ENCODE measurements at places on chromosomes 1 and 21.

DNA sequence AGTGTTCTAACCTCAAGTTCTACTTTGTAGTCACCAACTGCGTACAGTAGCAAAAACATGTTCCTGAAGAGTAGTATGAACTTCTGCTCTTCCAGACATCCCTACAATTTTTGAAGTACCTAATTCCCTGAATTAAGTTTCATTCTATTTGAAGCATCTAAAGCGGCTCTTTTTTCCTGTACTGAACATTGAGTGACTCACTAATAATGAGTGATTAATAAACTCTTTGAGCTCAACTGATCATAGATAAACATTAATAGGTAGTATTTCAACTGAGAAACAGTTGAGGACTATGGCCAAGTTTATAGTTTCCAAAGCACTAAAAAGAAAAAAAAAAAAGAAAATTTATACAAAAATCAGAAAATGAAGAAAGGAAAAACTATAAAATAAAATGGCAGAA is 683.1 kb downstream of the LTN1 start:
- no peak for DNase-seq

- DNase-seq: peak; percentile 15
Measured at GRCh38 chr1:10074059-10074851, 41.5 kb downstream of the UBE4B start.

DNA sequence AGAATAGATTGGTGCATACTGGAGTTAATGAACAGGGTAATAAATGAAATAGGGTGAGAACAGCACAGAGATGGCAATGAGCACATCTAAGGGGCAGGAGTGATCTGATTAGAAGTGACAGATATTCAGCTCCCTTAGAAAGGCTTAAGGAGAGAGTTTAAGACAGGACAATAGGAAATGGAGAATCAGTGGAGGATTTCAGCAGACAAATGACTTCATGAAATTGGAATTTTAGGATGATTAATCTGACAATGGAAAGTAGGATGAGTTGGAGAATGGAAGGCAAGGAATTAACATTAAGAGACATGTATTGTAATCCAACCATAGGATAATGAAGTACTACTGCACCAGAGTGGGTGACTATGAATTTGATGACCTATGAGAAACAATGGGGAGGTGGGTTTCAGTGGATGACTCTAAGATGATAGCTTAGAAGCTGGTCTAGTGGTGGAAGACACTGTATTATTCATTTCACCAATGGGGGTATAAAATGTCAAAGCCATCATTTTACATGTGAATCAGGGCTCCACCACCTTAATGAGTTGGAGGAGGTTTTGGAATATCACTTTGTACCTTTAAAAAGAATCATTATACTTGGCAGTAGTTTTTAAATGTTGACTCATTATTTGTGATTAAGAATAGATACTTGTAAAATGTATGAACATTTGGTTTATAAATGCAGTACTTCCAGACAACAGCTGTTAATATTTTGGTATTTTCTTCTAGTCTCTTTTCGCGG is 139.1 kb downstream of the PLA2G4A start:
- no peak for DNase-seq

GRCh38 chr1:31715873-31716220 is 12.0 kb upstream of the COL16A1 start:
- DNase-seq: no peak

DNA sequence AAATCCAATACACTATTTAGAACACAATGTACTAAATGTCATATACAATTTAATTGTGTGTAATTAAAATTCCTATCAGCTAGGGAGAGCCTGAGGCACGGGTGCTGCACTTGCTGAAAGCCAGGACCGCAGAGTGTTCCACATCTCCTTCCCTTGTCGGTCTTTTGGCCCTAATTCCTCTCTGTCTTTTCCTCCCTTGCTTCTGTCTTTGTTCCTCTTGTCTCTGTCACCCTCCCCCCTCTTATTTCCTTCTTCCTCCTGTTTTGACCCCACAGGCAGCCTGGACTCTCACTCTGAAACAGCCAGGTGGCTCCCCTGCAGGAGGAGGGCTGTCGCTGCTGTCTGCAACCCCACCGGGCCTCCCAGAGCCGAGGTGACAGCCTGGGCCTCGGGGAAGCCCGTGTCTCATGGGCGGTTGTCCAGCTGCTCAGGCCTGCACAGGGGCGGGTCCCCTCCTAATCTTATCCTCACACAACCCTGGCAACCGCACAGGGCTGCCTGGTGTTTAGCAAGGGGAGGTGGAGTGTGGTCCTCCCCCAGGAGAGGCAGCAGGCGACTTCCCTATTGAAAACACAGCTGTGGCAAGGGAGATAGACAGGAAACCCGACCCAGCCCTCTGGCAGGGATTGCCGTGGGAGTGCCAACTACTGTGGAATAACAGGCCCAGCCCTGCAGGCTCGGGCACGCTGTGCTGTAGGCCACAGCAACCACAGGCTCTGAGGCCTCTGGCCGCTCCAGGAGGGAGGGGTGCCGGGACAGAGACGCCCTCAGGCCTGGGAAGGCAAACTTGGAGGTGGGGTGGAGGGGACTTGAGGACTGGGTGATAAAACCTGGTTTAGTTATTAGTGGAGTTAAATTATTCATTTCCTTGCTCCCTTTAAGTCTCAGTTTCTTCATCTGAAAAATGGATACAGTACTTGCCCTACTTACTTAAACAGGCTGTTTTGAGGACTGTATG is 68.8 kb upstream of the WDR26 start:
- peak; percentile 98 for DNase-seq

GRCh38 chr1:195686764-195687163 is 921.5 kb downstream of the KCNT2 start:
- DNase-seq: no peak

GRCh38 chr1:170265234-170265633 is 119.5 kb downstream of the NTMT2 start:
- no peak for DNase-seq

GRCh38 chr1:234326497-234327366 is 46.5 kb upstream of the COA6 start:
- DNase-seq: peak; percentile 68

DNA sequence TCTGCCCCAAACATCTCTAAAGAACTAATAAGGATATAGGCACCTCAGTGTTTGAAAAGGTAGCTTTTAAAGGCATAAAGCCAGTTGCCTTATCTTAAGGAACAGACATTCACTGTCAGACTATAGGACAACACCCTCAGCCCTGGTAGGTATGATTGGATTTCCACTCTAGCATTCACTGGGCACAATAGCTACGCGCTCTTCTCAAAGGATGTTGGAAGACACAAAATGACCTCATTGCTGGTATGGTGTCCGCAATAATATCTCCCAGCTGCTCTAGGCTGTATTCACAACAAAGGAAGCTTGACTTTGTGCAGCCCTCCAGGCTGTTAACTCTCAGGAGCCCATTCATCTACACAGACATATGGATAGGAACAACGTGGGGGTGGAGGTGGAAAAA is 119.4 kb upstream of the CXADR start:
- DNase-seq: peak; percentile 6

GRCh38 chr1:93980320-93981273 is 71.4 kb upstream of the GCLM start:
- DNase-seq: peak; percentile 22
